ENCODE measurements at places on chromosomes 6 and 20.

DNA sequence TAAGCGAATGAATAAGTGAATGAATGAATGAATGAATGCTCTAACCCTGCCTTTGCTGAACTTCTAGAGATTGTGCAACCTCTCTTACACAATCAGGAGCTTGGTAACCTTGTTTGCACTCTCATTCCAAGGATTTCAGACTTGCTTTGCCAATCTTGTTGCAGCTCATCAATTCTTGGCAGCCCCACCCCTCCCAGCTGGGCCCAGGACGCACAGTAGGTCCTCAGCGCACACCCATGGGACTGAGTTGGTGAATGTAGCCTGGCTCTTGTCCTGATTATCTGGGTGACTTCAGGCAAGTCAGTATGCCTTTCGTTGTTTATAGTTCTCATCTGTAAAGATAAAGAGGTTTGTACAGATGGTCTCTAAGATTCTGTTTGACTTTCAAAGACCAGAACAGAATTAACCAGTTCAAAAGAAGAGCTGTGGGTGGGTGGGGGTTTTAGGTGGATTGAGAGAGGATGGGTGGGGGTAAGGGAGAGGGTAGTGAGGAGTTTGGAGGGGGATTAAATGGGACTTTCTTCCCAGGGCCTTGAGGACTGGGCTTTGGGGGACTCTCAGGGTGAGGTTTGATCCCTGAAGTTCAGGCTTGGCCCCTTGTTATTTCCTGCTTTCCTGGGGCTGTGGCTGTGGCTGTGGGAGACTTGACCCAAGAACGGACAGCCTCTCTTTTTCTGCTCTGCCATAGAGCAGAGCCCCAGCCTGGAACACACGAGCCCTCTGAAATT lies 33.2 kb downstream of the VEGFA start:
- DNase-seq, result no peak

DNA sequence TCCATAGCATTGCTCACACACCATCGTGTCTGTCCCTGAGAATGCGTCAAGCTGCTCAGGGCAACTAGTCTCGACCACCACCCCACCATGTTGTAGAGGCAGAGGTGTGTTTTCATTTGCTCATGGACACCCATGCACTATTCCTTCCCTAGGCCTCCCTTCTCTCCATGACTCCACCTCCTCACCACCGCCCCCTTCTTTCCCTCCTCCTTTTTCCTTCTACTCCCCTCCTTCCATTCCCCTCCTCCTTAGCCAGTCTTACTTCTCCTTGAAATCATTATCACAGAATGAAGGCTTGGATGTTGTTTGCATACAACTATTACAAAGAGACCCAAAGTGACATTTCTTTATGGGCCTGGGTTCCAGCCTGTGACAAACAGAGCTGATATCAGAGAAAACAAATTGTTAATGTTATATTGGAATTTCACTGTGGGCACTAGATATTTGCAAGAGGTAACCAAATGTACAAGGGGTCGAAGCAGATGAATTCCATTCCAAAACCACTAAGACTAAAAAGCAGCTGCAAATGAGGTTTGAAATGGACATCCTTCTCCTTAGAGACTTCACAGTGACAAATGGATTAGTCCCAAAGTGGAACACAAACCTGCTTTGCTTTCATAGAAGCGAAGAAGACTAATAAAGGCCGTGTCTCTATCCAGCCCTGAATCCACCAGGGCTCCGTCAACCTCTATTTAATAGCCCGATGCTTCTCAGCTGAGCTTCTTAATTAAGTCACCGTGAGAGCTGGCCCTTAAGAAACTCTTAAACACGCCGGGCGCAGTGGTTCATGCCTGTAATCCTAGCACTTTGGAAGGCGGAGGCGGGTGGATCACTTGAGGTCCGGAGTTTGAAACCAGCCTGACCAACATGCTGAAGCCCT lies 275.8 kb upstream of the SULF2 start:
- DNase-seq, result no peak

GRCh38 chr6:140040396-140040795 lies 665.9 kb upstream of the CITED2 start:
- DNase-seq, result no peak

GRCh38 chr6:160398674-160399271 lies 50.6 kb downstream of the SLC22A3 start:
- DNase-seq, result no peak

GRCh38 chr6:143160015-143160414 lies 99.3 kb downstream of the AIG1 start:
- DNase-seq, result no peak

All from stimulated activated CD4-positive, alpha-beta T cell treated with anti-CD3 and anti-CD28 coated beads, Interleukin-15, amount 100 ng/mL, for 1 hour (primary cell).